ENCODE measurements at places on chromosomes 5 and 9.
A peak's percentile ranks its signal among the peaks of the same experiment; 100 is the strongest.

DNA sequence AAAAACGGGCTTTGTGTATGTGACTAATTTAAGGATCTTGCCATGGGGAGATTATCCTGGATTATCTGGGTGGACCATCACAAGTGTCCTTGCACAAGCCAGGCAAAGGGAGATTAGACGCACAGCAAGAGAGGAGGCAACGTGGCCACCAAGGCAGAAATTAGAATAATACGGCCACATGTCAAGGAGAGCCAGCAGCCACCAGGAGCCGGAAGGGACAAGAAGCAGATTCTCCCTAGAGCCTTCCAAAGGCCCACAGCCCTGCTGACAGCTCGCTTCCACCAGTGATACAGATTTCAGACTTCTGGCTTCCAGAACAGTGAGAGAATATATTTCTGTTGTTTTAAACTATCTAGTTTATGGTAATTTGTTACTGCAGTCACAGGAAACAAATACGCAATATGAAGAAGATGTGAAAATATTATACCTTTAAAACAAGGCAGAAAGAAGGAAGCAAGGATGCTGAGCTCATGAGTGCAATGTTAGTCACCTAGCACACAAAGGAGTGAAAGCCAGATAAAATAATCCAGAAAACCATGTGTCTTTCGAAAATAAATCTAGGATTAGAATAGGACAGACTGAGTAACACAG lies 28.7 kb upstream of the F2RL1 start:
- DNase-seq, result no peak

GRCh38 chr5:40551496-40552491 lies 127.9 kb upstream of the PTGER4 start:
- DNase-seq, result no peak

DNA sequence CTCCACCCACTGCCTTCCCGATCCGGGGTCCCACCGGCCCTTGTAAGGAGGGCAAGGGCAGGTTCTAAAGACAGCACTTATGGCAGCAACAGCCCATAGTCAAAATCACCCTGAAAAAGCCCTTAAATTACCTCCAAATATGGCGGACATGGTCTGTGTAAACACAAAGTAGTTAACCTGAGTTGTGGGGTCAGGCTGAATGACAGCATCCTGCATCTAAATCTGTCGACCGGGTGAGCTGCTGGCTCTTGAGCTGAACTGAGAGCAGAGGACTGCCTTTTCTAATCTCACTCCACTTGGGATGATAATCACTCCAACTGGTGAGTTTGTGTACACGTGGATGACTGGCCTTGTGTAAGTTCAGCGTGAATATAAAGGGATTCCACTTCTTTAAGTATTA lies 249.6 kb downstream of the DENND1A start:
- no peak for DNase-seq

DNA sequence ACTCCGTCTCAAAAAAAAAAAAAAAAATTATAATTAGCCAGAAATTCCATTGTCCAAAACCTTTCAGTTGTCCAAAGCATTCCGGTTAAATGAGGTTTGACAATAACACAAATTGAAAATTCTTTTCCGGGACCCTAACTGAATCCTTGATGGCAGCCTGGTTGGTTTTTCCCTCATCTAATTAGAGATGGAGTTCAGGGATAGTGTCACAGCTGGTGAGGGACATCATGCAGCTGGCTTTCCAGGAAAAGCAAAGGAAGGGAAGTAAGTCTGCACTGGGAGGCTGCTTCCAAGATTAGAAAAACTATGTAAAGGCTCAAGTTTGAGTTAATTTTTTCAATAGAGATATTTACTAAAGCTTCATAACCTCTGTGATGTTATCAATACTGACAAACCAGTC lies 195.4 kb downstream of the ADAMTS12 start:
- DNase-seq, result no peak

DNA sequence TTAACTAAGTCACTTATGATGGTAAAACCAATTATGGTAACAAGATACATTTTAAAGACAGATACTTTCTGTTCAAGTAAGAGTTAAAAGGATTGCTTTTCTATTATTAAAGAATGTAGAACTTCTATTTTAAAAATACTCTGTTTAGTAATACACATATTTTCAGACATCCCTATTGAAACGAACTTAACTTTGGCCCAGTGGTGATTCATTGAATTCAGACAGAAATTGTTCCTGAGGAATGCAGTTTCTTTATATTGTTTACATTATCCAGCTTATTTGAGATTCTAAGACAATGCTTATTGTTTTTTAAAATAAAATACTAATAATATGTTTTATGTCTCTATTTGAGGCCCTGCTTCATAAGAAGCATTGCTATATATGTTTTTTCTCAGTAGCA lies 816.4 kb downstream of the SEMA5A start:
- DNase-seq, result no peak

DNA sequence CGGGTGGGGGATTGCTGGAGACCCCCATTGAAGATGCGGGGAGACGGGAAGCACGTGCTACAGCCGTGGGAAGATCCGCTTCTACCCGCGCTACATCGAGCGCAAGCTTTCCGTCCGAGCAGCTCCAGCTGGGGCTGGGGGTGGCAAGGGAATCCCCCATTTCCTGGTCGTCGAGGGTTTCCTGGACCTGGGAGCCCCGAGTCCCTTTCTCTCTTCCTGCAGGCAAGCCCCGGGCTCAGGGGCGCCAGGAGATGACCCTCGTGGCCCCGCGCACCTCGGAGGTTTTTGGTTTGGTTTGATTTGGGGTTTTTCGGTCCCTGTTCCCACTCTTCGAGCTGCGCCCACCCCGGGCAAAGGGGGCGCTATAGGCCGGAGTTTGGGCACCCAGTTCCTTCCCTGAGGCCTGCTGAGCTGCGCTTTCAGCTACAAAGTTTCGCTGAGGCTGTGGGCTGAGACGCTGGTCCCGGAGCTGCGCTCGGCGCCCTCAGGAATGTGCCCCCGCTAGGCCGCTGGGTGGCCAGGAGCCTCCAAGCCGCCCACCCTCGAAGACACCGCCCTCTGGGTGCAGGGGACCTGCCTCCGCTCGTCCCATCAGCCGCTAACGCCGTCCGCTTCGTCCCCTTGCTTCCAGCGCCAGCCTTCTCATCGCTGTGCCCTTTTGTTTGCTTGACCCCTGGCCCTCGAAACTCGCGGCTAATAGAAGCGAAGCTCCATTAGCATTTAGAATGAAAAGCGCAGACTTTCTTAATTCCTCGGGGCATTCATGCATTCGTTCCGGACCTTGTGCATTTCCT lies 2.9 kb downstream of the NR4A3 start:
- peak; percentile 73 for DNase-seq

DNA sequence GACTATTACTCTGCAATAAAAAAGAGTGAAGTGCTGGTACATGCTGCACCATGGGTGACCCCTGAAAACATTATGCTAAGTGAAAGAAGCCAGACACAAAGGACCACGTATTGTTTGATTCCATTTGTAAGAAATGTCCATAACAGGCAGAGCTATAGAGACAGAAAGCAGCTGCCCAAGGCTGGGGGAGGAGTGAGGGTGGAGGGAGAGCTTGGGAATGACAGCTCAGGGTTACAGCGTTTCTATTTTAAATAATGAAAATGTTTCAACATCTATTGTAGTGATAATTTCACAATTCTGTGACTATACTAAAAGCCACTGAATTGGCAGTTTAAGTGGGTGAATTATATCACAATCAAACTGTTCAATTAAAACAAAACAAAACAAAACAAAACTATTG lies 81.7 kb downstream of the MYO10 start:
- DNase-seq, result no peak

DNA sequence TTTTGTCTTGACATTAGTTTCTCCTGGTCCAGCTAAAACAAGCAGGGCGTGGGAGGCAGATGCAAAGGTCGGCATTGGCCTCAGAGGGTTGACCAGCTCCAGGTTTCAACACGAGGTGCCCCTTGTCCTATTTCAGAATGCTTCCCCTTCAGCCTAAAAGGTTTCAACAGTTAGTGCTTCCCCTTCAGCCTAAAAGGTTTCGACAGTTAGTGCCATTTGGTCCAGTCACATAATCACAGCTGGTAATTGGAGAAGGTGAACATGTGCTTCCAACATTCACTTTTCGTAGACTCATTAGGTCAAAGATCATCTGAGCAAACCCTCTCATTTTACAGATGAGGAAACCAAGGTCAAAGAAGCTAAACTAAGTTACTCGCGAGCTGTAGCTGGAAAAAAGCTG lies 270.3 kb upstream of the MAP3K1 start:
- no peak for DNase-seq

DNA sequence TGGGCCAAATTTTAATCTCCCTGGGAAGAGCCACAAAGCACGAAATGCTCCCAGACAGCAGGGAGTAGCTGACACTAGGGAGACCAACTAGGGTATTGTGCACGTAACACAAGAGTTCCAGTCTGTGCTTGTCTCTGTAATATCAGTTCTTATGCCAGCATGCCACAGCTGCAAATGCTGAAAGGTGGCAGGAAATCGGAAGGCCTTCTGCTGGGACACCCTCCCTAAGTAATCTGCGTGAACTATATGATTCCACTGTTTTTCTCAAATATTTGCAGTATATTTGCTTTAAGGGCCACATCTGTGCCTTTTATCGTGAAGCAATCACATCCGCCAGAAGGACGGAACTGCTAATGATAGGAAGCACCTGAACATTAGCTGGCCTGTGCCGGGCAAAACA lies 12.6 kb downstream of the VLDLR start:
- no peak for DNase-seq

DNA sequence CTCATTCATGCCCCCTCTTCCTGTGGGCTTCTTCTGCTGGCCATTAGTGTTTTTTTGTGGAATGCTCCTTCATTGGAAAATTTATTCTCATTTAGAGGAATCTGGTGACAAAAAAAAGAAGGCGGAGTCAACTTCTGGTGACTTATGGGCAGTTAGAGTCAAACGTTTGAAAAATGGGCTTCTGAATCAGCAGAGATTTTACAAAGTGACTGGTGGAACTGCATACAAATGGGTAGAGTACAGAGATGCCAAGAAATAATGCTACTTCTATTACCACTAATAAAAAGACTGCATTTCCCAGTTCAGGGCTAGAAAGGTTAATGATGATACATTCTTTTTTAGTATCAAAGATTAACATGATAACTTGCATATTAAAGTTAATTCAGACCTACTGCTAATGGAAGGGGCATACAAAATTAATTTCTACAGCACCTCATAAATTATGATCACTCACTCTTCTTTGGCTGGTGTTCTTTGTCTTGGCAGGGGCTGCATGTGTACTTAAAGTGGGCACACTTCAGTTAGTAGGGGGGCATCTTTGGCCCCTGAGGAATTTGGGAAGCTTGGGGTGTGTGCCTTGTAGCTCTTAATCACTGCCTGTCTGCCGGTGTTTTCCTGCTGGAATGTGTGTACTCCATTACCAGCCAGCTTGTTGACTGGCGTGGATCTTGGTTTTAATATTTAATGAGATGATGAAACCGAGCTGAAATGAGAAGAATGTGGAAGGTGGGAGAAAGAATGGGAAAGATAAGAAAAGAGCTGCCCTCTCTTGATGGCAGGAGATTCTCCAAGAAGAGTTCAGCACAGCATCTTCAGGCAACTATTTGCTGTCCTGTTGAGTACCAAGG lies 148.9 kb downstream of the DOCK2 start:
- DNase-seq, result no peak

DNA sequence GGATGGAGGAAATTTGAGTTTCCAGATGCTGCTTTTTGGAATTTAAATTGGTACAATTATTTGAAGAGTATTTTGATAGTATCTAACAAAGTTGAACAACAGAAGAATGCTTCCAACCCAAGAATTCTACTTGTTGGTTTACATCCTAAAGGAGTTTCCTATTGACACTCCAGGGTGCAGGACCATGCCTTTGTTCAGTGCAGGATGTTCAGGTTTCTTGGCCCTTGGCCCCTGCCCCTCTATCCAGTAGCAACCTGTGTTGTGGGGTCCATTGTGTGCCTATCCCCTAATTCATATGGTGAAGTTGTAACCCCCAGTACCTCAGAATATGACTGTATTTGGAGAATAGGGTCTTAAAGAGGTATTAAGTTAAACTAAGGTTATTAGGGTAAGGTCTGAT lies 750.0 kb upstream of the ZNF608 start:
- no peak for DNase-seq

- DNase-seq, result no peak
Observed at GRCh38 chr9:111891910-111892499, 4.6 kb upstream of the UGCG start.

- DNase-seq, result no peak
Observed at GRCh38 chr5:34804913-34805312, 34.1 kb upstream of the TTC23L start.

DNA sequence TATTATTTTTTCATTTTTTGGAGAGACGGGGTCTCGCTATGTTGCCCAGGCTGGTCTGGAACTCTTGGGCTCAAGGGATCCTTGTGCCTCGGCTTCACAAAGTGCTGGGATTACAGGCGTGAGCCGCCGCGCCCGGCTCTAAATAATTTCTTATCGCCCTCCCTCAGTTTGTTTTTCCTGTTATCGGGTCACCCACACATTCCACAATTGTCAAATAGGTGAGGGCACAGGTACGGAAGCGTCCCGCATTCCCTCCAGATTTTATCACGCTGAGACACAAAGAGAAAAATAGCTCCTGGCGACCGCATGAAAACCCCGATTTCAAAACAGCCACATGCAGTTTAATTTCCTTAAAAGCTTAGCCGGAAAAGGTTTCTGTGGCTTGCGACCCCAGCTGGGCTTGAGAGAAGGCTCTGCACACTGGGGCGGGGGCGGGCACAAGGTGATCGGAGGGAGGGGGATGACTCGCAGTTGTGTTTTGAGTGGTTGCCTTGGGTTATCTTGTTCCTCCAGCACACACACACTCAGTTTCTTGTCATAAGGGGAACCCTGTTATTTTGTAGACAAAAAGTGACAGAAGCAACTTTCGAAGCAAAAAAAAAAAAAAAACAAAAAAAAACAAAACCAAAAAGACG lies 717 bp upstream of the IQGAP2 start:
- DNase-seq, result peak; percentile 84

DNA sequence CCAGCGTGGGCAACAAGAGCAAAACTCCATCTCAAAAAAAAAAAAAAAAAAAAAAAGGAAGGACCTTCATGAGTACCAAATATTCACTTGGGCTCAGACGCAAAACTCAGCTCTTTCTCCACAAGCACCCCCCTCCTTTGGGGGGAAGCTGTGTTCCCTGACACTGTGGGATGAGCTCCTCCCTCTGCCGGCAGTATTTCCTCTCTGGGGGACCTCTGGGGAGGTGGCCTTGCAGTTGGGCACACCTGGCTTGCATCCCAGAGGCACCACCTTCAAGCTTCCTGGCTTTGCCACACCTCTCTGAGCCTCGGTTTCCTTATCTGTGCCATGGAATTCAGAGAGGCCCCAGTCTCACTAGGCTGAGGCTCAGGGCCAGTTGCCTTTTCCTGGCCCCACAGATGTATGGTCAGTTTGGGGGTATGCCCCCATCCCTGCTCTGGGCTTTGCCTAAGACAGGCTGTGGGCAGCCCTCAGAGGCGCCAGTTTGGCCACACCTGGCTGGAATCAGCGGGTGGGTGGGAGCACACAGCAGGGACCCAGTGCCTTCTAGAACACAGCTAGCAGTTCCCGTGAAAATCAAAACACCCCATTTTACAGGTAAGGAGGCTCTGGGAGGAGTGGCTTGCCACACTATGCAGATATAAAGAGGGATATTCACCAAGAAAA lies 157.5 kb upstream of the IER5L start:
- DNase-seq, result no peak

- no peak for DNase-seq
Observed at GRCh38 chr9:19457693-19458009, 48.8 kb downstream of the ACER2 start.

GRCh38 chr9:10168241-10168640 lies 444.6 kb downstream of the PTPRD start:
- DNase-seq, result no peak

Measured in activated naive CD4-positive, alpha-beta T cell treated with anti-CD3 and anti-CD28 coated beads, Interleukin-2, amount 50 U/mL, for 72 hours (primary cell).